Liver (tissue), 10 donors: ENCODE measurements at places on chromosomes 4 and X. TPM values are rescaled to one million over a fixed set of nuclear protein-coding genes. Genes with fewer than 3 reads are reported as not detected.

Gene NKX1-1
- not detected for total RNA-seq

Gene RELL1
- total RNA-seq: 12.9 TPM

DNA sequence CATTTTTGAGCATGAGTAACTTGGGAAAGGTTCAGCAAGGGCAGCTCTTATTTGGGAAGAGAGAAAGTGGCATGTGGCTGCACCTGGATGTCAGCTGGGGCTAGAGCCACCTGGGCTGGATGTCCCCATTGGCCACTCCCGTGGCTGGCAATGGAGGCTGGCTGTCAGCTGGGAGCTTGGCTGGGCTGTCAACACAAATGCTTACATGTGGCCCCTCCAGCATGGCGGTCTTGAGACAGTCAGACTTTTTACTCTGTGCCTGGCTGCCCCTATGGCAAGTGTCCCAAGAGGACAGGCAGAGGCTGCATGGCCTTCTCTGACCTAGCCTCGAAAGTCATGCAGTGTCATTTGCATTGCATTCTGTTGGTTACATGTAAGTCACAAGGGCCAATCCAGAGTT is 99.6 kb downstream of the FAM53A start:
- H3K36me3 ChIP-seq: no peaks in the 10 kb centered on the region
- H3K4me3 ChIP-seq: no peak overlapping the region
- H3K4me1 ChIP-seq: peaks cover 12% of the 10 kb centered on the region
- no peaks in the 10 kb centered on the region for H3K27me3 ChIP-seq

GRCh38 chr4:161404346-161405110 is 759.3 kb downstream of the FSTL5 start:
- no peaks in the 10 kb centered on the region for H3K36me3 ChIP-seq
- no peak overlapping the region for H3K4me3 ChIP-seq

Gene TDO2
- 693 TPM for total RNA-seq

DNA sequence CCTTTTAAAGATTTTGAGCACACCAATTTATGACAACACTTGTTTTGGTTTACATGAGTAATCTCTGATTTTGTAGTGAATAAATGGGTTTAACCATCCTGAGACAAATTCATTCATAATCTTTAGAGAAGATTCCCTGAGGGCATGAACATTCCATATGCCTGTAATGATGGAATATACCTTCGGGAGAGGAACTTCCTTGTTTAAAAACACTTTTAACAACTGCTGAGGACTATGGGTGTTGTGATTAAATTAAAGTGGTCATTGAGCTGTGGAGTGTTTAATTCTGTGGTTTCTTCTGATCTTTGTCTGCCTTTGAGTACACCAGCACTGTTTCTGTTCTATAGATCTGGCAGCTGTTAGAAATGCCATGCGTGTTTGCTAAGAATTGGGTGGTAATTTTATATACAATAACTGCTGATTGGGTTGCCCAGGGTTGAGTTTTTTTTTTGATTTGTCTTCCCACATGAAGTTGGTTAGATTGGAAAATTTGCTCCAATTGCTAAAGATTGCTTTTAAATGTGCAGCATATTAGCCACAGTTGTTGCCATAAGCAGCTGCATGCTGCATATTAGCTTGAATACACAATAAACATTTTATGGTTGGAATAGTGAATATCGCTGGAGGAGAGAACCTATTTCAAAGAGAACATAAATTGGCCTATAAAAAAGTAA is 86.8 kb downstream of the DCLK2 start:
- DNase-seq: no peak
- H3K4me1 ChIP-seq: no peaks in the 10 kb centered on the region
- H3K36me3 ChIP-seq: no peaks in the 10 kb centered on the region

DNA sequence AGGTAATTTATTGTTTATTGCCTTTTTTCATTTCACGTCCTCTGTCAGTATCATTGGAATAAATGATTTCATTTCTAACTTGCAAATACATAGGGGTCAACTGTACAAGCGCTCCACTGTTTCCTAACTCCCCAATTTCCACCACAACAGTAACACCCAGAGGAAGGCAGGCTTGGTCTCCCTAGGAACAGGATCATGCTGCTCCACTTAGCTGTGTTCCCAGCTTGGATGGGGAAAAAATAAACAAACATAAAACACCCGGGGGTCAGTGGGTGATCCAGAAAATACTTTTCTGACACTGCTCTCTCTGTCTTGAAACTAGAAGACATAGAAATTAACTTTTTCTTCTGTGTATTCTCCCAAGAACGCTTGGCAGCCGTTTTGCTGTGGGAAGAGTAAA is 772.5 kb downstream of the TRIML1 start:
- H3K27me3 ChIP-seq: no peaks in the 10 kb centered on the region
- no peak for DNase-seq
- no peak overlapping the region for H3K27ac ChIP-seq
- no peaks in the 10 kb centered on the region for H3K4me1 ChIP-seq
- no peaks in the 10 kb centered on the region for H3K36me3 ChIP-seq

GRCh38 chr4:112801341-112801740 is 164.4 kb downstream of the LARP7 start:
- no peaks in the 10 kb centered on the region for H3K4me1 ChIP-seq
- no peak overlapping the region for H3K27ac ChIP-seq
- no peak overlapping the region for H3K4me3 ChIP-seq
- DNase-seq: no peak
- H3K27me3 ChIP-seq: no peaks in the 10 kb centered on the region

Gene IQSEC2
- total RNA-seq: 1.0 TPM

- no peaks in the 10 kb centered on the region for H3K36me3 ChIP-seq
- H3K4me1 ChIP-seq: no peaks in the 10 kb centered on the region
- H3K27ac ChIP-seq: no peak overlapping the region
- no peak for DNase-seq
- H3K27me3 ChIP-seq: no peaks in the 10 kb centered on the region
- no peak overlapping the region for H3K4me3 ChIP-seq
Measured at GRCh38 chrX:16215660-16216059, 48.4 kb downstream of the MAGEB17 start.

DNA sequence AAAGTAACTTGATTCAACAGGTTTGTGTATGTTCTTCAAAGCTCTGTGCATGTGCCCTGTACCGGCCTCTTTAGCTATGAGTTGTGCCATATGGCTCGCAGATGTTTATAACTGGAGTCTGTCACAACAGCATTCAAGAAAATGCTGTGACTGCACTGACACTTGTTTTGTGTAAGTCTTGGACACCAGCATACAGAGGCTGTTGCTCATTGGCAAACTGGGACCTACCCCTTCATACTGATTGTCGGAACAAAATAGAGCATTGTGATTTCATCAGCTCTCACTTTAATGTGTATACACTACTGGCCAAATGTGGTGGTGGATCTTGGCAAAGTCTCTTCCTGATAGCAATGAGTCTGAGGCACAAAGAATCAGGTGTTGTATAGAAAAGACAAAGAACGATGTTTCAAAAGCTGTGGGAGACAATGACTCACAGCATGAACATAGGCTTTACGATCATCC is 133.9 kb downstream of the EGF start:
- H3K4me1 ChIP-seq: peaks cover 4% of the 10 kb centered on the region
- no peak overlapping the region for H3K4me3 ChIP-seq
- H3K27ac ChIP-seq: no peak overlapping the region

GRCh38 chr4:78945651-78946179 is 6.5 kb upstream of the PAQR3 start:
- H3K27ac ChIP-seq: no peak overlapping the region
- no peaks in the 10 kb centered on the region for H3K36me3 ChIP-seq
- H3K27me3 ChIP-seq: no peaks in the 10 kb centered on the region
- no peak for DNase-seq
- no peak overlapping the region for H3K4me3 ChIP-seq

Gene DMRTC1
- total RNA-seq: not detected

DNA sequence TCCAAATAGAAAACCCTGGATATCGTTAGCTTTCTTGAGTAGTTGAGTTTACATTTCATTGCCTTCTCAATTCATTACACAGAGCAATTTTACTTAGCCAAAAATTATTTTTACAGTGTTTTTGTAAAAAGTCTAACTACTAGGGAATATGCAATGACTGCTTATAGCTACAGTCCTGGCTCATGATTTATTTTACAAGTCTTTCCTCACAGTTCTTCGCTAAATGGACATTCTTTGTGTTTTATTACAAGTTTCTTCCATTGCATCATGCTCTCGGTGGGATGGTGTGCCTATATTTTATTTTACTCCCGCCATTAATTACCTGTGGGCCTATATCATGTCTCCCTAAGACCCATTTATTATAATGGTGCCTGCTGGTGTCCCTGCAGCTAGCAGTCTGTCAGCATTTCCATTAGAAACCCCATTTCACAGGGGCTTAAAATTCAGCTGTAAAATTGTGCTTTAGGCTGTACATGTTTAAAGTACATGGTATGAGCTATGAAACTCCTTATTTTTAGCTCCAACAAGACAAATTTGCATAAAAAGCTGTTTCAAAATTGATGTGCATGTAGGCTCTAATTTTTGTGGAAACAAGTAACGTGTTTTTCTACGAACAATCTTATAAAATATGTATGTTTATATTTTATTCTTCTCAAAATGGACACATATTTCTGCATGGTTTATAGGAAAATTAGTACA is 227.4 kb downstream of the SLC7A11 start:
- no peak overlapping the region for H3K27ac ChIP-seq
- H3K36me3 ChIP-seq: no peaks in the 10 kb centered on the region
- H3K4me1 ChIP-seq: no peaks in the 10 kb centered on the region
- H3K27me3 ChIP-seq: no peaks in the 10 kb centered on the region
- no peak for DNase-seq

Gene NEUROG2
- total RNA-seq: not detected

DNA sequence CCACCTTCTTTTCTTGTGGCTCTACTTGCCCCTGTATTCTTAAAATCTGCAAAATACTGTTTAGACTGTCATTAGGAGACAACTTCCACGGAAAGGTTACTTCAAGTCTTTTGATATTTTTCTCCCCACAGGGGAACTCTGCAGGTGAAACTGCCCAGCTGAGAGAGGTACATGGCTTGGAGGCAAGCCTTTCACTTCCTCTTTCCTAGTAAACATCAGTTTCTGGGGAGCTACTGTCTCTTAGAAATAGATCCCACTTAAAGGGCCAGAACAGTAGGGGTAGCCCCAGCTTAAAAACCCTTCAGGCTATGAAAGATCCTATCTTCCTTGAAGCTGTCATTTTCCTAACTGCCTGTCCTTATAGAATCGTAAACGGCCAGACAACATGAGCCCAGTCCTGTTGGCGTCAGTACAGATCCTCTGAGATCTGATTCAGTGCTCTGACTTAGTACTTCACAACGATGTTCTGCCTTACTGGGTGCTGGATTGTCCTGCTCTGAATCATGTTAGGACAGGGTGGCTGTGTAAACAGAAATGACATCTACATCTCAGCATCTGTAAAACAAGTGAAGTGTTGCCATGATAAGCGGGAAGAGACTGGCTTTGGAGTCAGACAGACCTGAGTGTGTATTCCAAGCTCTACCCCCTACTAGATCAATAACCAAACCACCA is 102.1 kb downstream of the ITIH6 start:
- H3K4me3 ChIP-seq: no peak overlapping the region
- H3K36me3 ChIP-seq: no peaks in the 10 kb centered on the region
- H3K27ac ChIP-seq: no peak overlapping the region
- DNase-seq: no peak

GRCh38 chr4:168716406-168717129 is 219.7 kb downstream of the PALLD start:
- H3K27ac ChIP-seq: no peak overlapping the region
- H3K36me3 ChIP-seq: no peaks in the 10 kb centered on the region
- no peaks in the 10 kb centered on the region for H3K27me3 ChIP-seq
- DNase-seq: no peak

Gene ASB12
- not detected for total RNA-seq
